Activated effector memory CD4-positive, alpha-beta T cell treated with Interleukin-2 at 50 U/mL for 16 hours (primary cell): ENCODE measurements at places on chromosomes 11 and 22.

DNA sequence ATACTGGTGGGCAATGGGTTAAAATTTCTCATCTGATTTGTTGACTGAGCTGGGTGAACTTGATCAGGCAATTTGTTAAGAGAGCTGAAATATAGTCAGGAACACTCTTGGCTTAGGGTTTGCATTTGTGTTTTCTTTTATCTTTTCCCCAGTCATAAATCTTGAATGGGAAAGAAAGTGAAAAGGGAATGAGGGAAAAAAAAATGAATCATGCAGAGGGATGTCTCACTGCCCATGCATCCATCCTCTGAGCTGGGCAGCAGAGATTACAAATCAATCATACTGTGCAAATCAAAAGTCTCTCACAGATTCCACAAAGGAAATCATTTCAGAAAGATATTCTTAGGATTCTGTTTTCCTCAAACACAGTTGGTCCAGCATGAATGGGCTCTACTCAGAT lies 174.2 kb upstream of the MPPED2 start:
- DNase-seq, result no peak

DNA sequence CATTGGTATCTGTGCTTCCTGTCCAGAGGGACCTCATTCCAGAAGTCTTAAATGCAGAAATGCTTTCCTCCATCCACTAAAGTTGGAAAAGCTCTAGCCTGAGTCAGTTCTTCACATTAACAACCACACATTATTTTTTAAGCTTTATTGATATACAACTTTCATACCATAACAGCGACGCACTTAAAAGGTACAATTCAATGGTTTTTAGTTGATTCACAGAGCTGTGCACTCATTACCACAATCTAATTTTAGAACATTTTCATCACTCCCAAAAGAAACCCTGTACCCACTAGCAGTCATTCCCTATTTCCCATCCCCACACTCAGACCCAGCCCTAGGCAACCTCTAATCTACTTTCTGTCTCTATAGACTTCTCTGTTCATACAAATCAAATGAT lies 27.6 kb downstream of the GALNT18 start:
- DNase-seq, result no peak

GRCh38 chr11:334264-334994 lies 13.8 kb upstream of the IFITM3 start:
- no peak for DNase-seq

- DNase-seq, result no peak
Measured at GRCh38 chr22:47172771-47173534, 410.5 kb downstream of the TBC1D22A start.

GRCh38 chr11:65699306-65699705 lies 12.7 kb upstream of the KAT5 start:
- DNase-seq, result no peak

DNA sequence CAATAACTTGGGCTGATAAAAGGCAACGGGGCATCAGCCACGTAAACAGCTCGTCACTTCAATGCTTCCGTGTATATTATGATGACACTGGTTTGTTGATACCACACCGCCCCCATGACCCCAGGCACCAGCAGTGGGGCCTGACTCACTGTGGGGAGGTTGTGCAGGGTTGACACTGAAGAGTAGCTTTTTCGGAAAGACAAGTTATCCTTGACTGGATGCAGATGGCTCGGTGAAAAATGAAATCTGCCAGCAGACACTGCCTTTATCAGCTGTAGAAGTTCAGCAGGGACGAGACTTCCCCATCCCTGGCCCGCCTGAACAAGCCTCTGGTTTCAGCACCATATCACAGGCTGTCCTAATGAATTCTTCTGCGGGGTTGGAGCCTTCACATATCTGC lies 55.6 kb downstream of the WT1 start:
- DNase-seq, result no peak

- DNase-seq, result no peak
Measured at GRCh38 chr11:116287866-116288265, 484.9 kb downstream of the BUD13 start.

- no peak for DNase-seq
Measured at GRCh38 chr11:110858547-110858921, 146.3 kb upstream of the ARHGAP20 start.

GRCh38 chr11:106971864-106972263 lies 46.4 kb downstream of the GUCY1A2 start:
- no peak for DNase-seq

DNA sequence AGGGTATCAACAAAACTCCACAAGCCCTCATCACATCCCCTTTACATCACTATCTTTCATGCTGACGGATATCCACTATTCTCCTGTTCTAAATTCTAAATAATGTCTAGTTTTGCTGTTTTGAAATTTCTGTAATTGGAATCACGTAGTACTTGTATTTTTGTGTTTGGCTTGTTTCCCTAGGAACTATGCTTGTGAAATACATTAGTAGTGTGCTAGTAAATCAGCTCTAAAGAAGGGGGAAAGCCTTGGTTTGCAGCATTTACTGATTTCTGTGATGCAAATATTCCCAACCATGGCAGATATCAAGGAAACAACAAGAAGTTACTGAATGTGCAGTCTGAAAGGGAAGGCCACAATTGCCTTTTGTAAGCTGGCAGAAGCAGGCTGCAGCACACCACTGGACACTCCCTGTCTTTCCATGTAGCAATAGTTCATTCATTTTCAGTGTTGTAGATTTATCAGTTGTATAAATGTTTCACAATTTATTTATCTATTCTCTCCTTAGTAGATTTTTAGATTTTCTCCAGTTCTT lies 4.7 kb upstream of the FOLH1 start:
- no peak for DNase-seq

GRCh38 chr11:47928426-47928825 lies 51.9 kb upstream of the PTPRJ start:
- no peak for DNase-seq

GRCh38 chr11:26023057-26023456 lies 308.9 kb upstream of the ANO3 start:
- no peak for DNase-seq

DNA sequence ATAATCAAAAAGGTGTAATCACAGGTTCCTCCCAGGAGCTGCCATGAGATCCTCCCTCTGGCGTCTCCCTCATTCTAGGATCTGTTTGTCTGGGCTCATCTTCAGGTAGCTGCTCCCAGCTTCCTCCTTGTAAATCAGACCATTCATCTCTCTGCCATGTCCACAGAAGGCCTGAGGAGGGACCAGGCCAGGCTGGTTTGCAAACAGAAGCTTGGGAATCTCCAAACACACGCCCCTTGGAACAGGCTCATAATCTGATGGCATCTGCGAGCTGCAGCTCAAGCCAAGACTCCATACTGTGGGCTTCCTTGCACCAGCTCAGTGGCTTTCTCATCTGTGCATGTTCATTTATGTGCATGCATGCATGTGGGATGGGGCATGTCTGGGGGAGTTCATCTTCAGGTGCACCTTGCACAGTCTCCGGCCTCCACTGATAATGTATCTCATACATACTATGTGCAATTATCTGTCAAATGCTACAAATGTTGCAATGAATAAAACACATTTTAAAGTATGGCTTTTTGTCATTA lies 134.9 kb downstream of the NXPE2 start:
- no peak for DNase-seq

GRCh38 chr22:20978419-20978818 lies 3.7 kb upstream of the LZTR1 start:
- no peak for DNase-seq

GRCh38 chr11:95345651-95346050 lies 114.6 kb upstream of the SESN3 start:
- no peak for DNase-seq

DNA sequence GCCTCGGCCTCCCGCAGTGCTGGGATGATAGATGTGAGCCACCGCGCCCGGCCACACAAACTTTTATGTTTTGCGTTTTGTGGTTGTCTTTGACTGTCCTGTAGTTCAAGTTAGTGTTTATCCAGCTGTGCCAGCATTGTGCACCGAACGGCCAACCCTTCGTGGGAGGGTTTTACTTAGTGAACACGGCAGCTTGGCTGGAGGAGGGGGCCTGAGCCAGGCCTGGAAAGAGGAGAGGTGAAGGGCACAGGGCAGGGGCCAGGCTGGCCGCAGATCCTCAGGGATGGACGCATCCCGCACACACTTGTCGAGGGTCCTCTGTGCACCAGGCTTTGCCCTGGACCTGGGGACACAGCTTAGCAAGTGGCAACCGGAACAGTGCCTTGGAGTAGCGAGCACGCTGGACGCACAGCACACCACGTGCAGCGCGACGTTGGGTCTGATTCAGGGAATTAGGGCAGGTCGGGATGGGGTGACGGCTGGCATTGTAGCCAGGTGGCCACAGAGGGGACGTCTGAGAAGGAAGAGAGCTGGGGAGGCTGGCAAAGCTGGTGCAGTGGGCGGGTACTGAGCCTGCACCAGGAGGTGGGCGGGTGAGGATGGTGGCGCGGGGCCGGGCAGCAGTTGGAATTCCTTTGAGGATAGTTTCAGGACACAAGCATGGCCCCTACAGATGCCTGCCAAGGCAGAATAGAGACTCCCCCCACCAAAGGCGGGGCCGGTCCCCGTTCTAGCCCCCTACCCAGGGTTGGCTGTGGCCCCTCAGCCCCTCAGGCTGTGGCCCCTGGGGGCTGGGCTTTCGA lies 13.4 kb downstream of the EPS8L2 start:
- DNase-seq, result no peak

DNA sequence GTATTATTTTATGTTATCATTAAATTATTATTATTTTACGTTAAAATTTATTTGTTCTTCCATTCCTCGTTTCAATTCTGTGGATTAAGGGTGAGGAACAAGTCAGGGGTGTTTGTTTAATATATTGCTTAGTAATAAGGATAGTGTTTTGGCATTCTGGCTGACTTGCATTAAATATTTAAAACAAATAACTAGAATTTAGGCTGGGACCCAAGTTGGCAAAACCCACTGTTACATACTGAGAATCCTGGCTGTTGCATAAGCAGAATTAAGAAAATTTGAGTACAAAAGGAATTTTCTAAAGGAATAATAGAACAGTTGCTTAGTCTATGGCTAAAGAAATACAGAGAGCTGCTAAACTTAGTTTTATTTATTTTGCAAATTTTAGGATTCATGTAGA lies 196.4 kb downstream of the GUCY1A2 start:
- DNase-seq, result no peak

DNA sequence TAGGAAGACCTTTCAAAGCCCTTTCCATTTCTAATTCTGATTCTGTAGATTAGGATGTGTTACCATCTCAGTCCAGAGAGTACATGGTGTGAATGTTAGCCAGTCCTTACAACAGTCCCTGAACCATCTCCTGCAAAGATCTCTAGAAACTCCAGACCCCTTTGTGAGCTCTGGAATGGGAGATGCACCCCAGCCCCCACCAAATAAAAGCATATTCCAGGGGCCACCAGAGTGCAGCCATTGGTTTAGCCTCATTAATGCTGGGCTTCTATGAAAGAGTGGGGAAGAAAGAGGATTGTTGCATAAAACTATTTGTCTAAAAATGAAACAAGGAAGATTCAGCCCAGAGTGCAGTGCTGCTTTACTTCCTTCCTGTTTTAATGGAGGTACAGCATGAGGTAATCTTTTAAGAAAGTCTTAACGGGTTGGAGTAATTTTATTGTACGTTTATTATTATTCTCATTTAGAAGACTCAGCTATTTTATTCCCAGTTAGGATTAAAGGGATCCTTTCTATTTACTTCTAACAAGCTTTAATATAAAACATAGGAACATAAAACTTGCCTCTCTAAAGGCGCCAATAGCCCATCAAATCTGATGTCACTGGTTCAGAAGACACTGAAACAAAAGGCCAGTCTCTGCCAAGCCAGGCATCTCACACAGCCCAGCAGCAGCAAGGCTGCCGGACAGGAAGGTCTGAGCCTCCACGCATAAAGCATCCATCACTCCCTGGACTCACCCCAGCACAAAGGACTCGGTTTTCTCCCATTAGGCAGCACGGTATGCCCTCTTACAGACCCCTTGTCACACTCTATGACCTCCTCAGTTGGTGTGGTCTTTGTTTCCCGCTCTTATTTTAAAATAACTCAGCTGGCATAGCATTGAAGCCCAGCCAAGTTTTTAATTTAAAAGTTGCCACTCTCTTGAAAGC lies 203.9 kb upstream of the BLID start:
- DNase-seq, result no peak

DNA sequence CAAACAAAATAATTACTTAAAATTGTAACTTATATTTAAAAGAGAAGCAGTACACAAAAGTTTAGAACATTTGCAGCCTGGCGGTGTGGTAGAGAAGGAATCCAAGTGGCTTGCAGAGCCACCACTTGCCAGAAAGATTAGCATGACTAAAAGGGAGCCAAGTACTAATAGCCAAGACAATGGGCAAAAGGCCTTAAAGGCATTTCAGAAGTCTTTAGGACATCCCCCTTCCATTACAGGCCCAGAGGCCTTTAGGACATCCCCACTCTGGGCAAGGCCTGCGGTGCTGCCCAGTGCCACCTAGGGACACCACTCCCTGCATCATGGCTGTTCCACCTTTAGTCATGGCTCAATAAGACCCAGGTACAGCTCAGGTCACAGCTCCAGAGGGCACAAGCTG lies 32.4 kb downstream of the TMEM225 start:
- DNase-seq, result no peak

DNA sequence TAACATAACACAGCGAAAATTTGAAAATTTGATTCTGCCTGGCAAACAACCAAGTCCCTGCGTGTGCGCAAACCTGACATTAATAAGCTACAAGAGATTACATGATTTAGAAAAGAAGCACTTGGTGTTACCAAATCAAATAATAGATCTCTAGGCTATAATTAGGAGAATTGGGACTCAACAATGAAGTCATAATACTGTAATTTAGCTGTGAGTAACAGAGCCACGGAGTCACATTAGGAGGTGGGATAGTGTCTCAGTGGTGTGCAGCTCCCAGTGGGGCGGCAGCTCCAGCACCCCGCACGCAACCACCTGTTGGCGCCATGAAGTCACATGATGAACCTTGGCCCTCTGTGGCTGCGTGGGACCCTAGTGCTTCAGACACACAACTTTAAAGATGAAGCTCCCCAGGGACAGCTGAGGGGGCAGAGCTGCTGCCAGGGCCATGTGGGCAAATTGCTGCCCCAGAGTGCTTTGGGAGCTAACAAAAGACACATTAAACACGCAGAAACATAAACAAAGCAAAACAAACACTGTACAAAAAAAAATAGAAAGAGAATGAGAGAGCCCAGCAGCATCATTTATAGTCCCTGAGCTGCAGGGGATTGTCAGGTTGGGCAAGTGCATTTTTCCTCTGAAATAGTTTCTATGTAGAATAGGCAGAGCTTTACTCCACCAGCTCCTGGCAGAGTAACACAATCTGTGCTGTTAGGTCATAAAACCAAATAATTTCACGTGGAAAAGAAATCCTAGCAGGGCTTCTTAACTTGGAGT lies 605.6 kb downstream of the SOX6 start:
- DNase-seq, result no peak

DNA sequence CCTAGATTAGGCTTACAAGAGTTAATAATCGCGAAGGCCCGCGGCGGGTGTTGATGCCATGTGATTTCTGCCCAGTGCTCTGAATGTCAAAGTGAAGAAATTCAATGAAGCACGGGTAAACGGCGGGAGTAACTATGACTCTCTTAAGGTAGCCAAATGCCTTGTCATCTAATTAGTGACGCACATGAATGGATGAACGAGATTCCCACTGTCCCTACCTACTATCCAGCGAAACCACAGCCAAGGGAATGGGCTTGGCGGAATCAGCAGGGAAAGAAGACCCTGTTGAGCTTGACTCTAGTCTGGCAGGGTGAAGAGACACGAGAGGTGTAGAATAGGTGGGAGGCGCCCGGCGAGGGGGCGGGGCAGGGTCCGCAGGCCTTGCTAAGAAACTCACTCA lies 65.5 kb downstream of the AAMDC start:
- DNase-seq, result no peak
